ENCODE measurements at places on chromosomes 6 and 20. TPM values are rescaled to one million over a fixed set of nuclear protein-coding genes. Genes with fewer than 3 reads are reported as not detected.

Gene C4B
- 52.6 TPM for total RNA-seq

Gene SLC16A10
- 7.4 TPM for total RNA-seq

GRCh38 chr6:37696841-37697662, 631 bp downstream of the MDGA1 start:
- H3K4me3 ChIP-seq: peak overlapping the region; percentile 74
- DNase-seq: no peak
- no peaks in the 10 kb centered on the region for H3K36me3 ChIP-seq

- H3K36me3 ChIP-seq: peaks cover 13% of the 10 kb centered on the region
- H3K4me3 ChIP-seq: no peak overlapping the region
- no peaks in the 10 kb centered on the region for H3K27me3 ChIP-seq
- DNase-seq: no peak
- H3K4me1 ChIP-seq: peaks cover 8% of the 10 kb centered on the region
- H3K27ac ChIP-seq: no peak overlapping the region
These were observed 219.8 kb downstream of the ZDHHC14 start for GRCh38 chr6:157600807-157601206.

DNA sequence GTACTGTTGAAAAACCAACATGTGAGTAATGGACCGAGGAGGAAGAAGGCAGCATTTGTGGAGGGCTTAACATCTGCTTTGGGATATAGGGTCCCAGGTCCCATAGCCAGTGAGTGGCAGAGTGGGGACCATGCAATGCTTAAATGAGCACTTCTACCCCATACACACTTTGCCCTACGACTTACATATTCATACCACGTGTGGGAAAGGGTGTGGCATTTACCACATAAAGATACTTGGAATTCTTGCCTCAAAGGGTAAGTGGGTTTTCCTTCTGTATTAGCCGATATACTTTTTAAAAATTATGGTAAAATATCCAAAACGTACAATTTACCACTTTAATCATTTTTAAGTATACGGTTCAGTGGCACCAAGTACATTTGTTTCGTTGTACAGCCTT, 199.3 kb downstream of the BACH2 start:
- H3K36me3 ChIP-seq: no peaks in the 10 kb centered on the region
- no peak for DNase-seq
- no peaks in the 10 kb centered on the region for H3K27me3 ChIP-seq
- H3K4me3 ChIP-seq: no peak overlapping the region
- peaks cover 18% of the 10 kb centered on the region for H3K4me1 ChIP-seq
- no peak overlapping the region for H3K27ac ChIP-seq
